ENCODE measurements at places on chromosomes 11 and 22. TPM values are rescaled to one million over a fixed set of nuclear protein-coding genes. Genes with fewer than 3 reads are reported as not detected.

MPZL3 gene
- total RNA-seq, result 9.3 TPM

IZUMO1R gene
- not detected for total RNA-seq

C11orf98 gene
- total RNA-seq, result 91.8 TPM

NCR3LG1 gene
- 16.9 TPM for total RNA-seq

POU2AF3 gene
- 4.9 TPM for total RNA-seq

FAM83F gene
- not detected for total RNA-seq

TRIM22 gene
- 2.2 TPM for total RNA-seq

RFPL2 gene
- not detected for total RNA-seq

APOL5 gene
- not detected for total RNA-seq

DNA sequence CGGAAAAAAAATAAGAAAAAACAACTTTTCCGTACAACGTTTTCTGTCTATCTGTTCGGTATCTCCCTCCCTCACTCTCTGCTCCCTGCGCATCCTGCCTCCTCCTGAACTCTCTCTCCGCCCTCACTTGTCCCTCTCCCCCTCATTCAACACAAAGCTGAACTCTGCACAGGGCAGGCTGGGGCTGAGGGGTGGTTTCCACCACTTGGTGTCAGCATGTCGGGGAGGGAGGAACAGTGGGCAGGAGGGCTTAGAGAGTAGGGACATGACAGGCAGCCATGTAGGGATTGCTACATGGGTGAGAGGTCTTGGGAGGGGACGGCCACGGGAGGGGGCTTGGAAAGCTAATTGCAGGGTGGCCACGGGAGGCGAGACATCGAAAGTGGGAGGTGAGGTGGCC is 17.6 kb downstream of the SLC22A12 start:
- DNase-seq, result peak; percentile 70
- H3K27ac ChIP-seq, result no peak overlapping the region
- H3K4me1 ChIP-seq, result peaks cover 11% of the 10 kb centered on the region
- H3K27me3 ChIP-seq, result peaks cover 37% of the 10 kb centered on the region

GRCh38 chr22:27714068-27714467 is 87.5 kb downstream of the MN1 start:
- H3K4me3 ChIP-seq, result no peak overlapping the region
- DNase-seq, result no peak

DNA sequence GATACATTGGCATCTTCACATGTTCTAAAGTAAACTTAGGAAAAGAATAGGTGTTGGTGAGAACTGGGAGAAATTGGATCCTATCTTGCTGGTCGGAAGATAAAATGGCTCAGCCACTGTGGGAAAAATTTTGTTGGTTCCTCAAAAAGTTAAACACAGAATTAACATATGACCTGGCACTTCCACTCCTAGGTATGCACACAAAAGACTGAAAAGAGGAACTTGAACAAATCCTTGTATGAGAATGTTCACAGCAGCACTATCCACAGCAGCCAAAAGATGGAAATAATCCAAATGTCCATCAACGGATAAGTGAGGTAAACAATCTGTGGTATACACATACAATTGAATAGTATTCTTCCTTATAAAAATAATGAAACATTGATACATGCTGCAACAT is 4.8 kb upstream of the TPH1 start:
- no peak for DNase-seq
- H3K27ac ChIP-seq, result no peak overlapping the region
- 0 out of 3 replicates have a peak, but pooled peaks cover 2% of the 10 kb centered on the region for H3K27me3 ChIP-seq

DNA sequence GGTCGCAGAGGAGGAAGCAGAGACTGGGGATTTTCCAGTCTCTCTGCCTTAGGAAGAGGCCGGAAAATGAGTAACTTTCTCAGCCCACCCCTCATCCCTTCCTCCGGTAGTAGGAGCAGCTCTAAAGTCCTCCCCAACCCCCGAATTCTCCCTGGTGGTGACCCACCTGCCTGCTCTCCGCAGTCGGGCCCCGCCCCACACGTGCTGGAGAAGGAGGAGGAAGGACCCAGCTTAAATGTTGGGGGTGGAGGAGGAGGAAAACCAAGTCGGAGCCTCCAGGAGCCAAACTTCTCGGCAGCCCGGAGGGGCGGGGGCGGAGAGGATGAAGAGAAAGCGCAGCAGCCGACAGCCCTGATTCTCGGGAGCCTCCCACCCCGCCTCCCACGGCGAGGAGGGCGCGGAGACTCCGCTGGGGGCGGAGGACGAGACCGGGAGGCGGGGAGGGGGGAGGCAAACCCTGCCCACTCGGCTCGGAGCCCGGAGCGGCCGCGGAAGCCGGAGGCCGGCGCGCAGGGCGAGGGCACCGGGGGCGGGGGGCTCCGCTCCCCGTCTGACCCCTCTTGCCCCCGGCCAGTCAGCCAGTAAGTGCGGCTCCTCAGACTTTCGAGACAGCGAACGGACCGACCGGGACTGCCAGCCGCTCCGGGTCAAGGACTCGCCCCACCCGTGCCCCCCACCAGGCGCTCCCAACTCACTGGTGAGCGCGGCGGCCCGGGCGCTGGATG is at the start of gene TPBGL:
Gene TPBGL (plus strand): TSS at position 464 of the 725 bp plus-strand sequence. CDS start 276 bp downstream, outside the sequence.
- H3K27ac ChIP-seq, result no peak within 1 kb of the TSS
- peaks cover 15% of the 10 kb centered on the region for H3K4me1 ChIP-seq
- H3K4me3 ChIP-seq, result peak within 1 kb of the TSS; percentile 74
- peaks cover 15% of the 10 kb centered on the region for H3K27me3 ChIP-seq
- no peak for DNase-seq

GRCh38 chr11:73204711-73205121 is 13.4 kb upstream of the P2RY2 start:
- no peak overlapping the region for H3K27ac ChIP-seq
- peaks cover 30% of the 10 kb centered on the region for H3K4me1 ChIP-seq
- H3K27me3 ChIP-seq, result no peaks in the 10 kb centered on the region
- H3K4me3 ChIP-seq, result no peak overlapping the region

DNA sequence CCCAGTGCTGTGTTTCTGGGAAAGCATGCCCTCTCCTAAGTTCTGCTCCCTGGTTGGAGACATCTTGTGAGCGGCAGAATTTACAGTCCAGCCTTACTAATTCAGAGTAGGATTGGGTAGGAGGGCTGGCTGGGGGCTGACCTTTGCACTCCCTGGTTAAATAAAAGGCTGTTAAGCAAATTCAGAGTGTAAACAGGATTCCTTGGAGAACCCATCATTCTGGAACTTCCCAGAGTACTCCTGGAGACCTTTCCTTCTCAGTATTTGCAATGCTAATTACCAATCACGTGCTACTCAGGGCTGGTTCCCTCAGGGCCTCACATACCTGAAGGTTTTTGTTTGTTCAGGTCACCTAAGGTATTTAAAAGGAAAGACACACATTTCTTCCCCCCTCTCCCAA is 340.2 kb downstream of the TBC1D22A start:
- peak overlapping the region; percentile 30 for H3K27ac ChIP-seq
- no peaks in the 10 kb centered on the region for H3K27me3 ChIP-seq
- H3K4me3 ChIP-seq, result no peak overlapping the region
- 0 out of 2 replicates have a peak, but pooled peaks cover 1% of the 10 kb centered on the region for H3K36me3 ChIP-seq

GRCh38 chr11:73469401-73469800 is 93.2 kb downstream of the RELT start:
- H3K36me3 ChIP-seq, result no peaks in the 10 kb centered on the region
- H3K4me3 ChIP-seq, result no peak overlapping the region

DNA sequence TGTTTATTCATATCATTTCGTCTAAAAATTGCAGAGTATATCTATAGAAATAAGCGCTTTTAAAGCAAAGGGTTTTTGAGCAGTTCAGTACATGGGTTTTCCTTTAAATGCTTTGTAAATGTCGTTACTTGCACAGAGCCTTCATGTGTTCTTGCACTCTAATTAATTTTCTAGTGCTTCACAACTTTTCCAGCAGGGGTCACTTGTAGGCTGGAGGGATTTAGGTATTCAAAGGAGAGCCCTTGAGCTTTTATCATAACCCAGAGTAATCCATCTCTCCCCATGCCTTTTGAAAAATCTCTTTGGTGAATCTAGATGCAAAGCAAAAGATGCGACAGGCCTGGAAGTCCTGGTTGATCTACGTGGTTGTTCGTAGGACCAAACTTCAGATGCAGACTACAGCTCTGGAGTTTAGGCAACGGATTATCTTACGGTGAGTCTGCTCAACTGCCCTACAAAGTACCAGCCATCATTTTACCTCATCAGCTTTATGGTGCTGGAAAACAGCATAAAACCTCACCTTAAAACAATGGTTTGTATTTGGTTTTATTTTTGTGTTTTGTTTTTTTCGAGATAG is 60.4 kb downstream of the SFI1 start:
- peak; percentile 45 for DNase-seq
- H3K4me1 ChIP-seq, result peaks cover 9% of the 10 kb centered on the region
- no peaks in the 10 kb centered on the region for H3K27me3 ChIP-seq
- H3K4me3 ChIP-seq, result no peak overlapping the region

DNA sequence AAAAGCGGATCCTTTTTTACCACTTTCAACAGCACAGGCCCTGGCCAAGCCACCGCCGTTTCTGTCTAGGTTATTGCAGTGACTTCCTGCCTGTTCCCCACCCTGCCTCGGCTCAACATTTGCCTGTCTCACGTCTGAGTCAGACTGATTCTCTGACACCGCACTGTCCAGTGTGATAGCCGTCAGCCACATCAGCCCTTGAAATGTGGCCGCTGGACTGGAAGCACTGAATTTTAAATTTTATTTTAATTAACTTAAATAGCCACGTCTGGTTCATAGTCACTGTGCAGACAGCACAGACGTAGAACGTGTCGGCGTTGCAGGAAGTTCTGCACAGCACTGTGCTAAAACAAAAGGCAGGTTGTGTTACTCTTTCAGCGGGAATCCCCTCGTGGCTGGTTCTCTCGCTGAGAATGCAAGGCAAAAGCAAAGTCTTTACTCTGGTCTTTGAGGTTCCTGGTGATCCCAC is 56.3 kb upstream of the ADSL start:
- no peaks in the 10 kb centered on the region for H3K4me1 ChIP-seq
- peaks cover 72% of the 10 kb centered on the region for H3K36me3 ChIP-seq
- H3K27me3 ChIP-seq, result no peaks in the 10 kb centered on the region
- no peak for DNase-seq

- peak; percentile 92 for DNase-seq
- H3K4me1 ChIP-seq, result peaks cover 58% of the 10 kb centered on the region
- H3K36me3 ChIP-seq, result no peaks in the 10 kb centered on the region
Measured at GRCh38 chr11:65419772-65420481, 2.7 kb upstream of the NEAT1 start.

GRCh38 chr11:21896216-21896615 is 296.7 kb upstream of the ANO5 start:
- H3K4me3 ChIP-seq, result no peak overlapping the region
- H3K27ac ChIP-seq, result no peak overlapping the region
- H3K4me1 ChIP-seq, result no peaks in the 10 kb centered on the region
- no peaks in the 10 kb centered on the region for H3K27me3 ChIP-seq
- H3K36me3 ChIP-seq, result no peaks in the 10 kb centered on the region

DNA sequence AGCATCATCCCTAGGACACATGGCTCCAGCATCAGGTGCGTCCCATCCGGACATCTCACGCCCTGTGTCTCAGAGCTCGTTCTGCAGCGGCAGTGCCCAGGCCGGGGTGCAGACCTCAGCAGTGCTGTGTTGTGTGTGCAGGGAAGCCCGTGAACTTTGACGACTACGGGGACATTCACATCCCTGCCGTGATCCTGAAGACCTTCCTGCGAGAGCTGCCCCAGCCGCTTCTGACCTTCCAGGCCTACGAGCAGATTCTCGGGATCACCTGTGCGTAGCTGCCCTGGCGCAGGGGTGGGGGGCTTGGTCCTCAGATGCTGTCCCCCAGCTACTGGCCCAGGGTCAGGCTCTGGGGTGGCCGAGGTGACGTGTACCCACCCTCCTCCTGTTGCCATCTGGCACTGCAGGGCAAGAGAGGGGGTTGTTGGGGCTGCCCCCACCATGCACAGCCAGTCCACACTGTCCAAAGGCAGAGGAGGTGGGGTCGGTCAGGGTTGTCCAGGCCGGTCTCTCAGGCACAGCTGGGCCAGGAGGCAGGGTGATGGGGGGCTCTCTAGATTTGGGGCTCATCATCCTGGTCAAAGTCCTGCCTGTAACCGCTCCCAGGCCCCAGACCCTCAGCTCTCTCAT is 96.5 kb downstream of the ARHGAP8 start:
- no peaks in the 10 kb centered on the region for H3K4me1 ChIP-seq
- no peaks in the 10 kb centered on the region for H3K36me3 ChIP-seq
- H3K27me3 ChIP-seq, result peaks cover 2% of the 10 kb centered on the region
- DNase-seq, result no peak

GRCh38 chr11:70145071-70145470 is 58.0 kb upstream of the FADD start:
- H3K27ac ChIP-seq, result no peak overlapping the region
- H3K4me3 ChIP-seq, result no peak overlapping the region
- DNase-seq, result no peak
- no peaks in the 10 kb centered on the region for H3K4me1 ChIP-seq
- H3K36me3 ChIP-seq, result no peaks in the 10 kb centered on the region

DNA sequence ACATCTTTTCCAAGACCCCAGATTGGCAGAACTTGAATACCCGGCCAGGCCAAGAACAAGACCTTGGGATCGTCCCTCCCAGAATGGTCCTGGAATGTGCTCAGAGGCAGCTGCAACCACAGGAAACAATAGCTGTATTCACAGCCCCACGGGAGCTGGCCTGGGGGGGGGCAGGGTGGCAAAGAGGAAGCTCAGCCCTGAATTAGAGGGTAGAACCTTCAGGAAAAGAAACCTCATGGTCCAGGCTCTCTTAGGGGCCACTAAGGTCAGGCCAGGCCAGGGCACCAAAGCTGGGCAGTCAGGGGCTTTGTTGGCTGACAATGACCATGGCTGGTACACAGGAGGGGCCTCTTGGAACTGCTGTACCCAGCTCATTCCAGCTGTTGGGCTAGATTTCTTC is 17.3 kb downstream of the RPL27A start:
- H3K4me3 ChIP-seq, result no peak overlapping the region
- peak overlapping the region; percentile 63 for H3K27ac ChIP-seq

GRCh38 chr11:106815209-106815608 is 203.1 kb downstream of the GUCY1A2 start:
- H3K36me3 ChIP-seq, result no peaks in the 10 kb centered on the region
- no peaks in the 10 kb centered on the region for H3K27me3 ChIP-seq
- no peak overlapping the region for H3K27ac ChIP-seq
- DNase-seq, result no peak
- H3K4me1 ChIP-seq, result no peaks in the 10 kb centered on the region

DNA sequence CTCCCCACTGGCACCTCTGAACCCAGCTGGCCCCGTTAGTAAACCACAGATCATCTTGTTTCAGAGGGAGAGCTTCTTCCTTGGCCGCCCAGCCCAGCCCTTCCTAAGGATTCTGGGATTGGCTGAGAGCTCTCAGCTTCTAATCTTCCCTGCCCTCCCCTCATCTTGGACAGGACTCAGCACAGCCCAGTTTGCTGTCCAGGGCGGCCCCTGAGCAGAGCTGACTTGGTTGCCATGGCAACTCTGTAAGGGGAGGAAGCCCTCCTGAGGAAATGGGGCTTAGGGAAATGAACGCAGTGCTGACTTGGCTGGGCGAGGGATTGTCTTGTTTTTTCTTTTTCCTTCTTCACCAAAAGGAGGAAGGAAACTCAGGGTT is 4.6 kb downstream of the APOL4 start:
- H3K27ac ChIP-seq, result no peak overlapping the region
- no peaks in the 10 kb centered on the region for H3K27me3 ChIP-seq
- no peak for DNase-seq
- H3K36me3 ChIP-seq, result no peaks in the 10 kb centered on the region
- H3K4me3 ChIP-seq, result no peak overlapping the region
